ENCODE measurements at places on chromosomes 1 and 21.

DNA sequence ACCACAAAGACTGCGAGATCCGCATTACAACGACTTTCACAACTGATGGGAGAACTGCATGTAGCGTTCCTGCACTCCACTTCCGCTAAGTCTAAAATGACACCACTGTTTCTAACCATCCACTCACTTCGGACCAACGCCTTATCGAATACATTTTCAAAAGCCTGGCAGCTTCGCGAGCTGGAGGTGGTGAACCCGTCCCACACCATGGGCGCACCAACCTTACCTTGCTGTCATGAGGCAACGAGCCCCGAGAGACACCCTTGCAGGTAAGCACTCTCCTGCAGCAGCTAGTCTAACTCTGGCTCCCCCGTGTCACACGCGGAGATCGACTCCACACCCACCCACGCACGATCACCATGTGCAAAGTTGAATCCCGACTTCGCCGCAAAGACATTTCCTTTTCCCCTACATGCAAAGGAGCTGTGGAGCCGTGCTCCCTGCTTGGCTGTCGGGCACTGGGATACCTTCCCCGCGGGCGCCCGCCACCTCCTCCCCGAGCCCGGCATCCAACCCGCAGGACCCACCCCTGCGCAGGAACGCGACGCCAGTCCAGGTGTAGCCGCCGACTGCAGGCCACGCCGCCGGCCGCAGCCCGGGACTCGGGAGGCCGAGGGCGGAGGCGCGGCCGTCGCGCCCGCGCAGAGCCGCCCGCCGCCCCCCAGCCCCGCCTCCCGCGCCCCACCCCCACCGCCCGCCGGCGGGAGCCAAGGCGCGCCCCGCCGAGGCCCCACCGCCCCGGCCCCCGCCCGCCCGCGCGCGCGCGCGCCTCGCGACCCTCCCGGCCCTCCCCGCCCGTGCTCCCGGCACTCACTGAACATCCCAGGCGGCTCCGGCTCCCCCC is 629 bp downstream of the TAF5L start:
- peak; percentile 68 for DNase-seq

DNA sequence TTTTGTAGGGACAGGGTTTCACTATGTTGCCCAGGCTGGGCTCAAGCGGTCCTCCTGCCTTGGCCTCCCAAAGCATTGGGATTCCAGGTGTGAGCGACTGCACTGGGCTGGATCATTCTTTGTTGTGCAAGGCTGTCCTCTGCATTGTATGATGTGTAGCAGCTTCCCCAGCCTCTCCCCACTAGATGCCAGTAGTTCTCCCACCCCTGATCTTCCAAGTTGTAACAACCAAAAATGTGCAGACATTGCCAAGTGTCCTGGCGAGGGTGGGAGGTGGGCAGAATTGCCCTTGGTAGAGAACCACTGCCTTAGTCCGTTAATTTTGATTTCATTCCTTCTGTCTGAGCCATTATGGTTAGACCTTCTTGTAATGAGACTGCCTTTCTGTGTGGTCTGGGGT is 7.2 kb downstream of the GALNT2 start:
- DNase-seq = no peak

DNA sequence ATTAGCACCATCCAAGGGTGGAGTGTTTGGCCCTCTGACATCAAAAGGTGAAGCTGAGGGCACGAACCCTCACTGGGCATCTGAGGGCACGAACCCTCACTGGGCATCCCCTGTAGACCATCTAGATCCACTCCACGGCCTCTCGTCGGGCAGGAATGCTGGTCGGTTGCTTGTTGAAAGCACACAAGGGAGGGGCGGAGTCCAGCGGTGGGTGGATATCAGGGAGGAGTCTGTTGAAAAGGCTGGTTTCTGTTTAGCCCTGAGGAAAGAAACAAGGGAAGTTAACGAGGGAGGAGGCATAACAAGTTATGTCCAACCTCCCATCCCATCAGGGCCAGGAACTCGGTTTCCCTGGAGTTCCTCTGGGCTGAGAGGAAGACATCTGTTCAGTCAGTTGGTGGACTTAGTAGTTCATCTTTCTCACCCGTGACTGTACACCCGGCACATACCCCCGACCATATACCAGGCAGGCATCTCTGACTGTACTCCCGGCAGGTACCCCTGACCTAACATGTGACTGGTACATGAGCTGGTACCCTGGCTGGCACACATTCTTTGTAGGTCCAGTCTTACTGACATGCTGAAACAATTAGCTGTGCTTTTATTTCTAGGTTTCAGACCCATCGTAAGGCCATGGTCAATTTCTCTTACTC is 32.1 kb upstream of the PDE9A start:
- DNase-seq = peak; percentile 62

DNA sequence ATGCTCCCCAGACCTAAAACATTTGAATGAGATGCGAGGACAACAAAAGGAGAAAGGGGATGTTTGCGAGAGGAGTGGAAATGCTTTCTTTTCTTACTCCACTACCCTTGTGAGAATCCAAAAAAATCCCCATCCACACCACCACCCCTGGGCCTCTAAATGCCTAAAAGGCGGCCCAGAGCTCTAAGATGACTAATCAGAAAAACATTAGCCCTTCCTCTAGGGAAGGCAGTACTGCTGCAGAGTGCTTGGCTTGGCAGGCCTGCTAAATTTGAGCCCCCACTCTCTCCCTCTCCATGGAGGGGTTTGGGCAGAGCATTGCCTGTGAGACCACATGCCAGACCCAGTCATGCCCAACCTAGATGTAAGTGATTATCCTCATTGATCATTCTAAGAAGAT is 347.9 kb downstream of the USH2A start:
- no peak for DNase-seq

DNA sequence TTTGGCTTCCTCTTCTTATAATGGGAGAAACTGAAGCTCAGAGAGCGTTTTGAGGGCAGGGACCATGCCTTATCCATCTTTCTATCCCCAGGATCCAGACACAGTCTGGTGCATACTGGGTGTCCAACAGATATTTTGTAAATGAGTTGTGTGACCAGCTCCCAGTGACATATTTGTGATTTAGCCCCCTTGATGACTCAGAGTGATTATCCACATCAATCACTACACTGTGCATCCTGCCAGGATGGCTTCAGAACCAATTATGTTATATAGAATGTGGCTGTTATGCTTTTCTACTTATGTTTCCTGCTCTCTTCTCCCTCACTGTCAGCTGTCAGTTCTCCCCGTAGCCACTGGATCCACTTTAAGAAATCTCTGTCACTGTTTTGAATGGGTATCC is 11.3 kb downstream of the OLFML3 start:
- DNase-seq = no peak

- DNase-seq = peak; percentile 34
These were observed 7.5 kb downstream of the PTPRU start for GRCh38 chr1:29243871-29244200.

DNA sequence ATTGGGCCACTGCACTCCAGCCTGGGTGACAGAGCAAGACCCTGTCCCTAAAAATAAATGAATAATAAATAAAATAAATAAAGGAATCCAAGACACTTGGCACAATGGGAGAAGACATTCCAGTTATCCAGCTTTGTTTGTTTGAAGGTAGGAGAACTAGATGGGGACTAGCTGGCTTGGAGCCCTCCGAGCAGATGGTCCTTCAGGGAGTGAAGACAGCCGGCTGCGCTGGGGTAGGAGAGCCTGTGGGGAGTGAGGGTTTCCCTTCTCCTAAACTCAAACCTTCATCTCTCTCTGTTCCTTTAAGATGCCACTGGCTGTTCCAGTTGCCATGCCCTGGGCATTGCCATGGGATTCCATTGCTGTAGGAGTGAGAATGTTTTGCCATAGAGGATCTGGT is 120.6 kb downstream of the NAV1 start:
- no peak for DNase-seq

- DNase-seq = peak; percentile 68
These were observed 90.0 kb upstream of the CAMK1G start for GRCh38 chr1:209493559-209493958.

GRCh38 chr1:231931846-231932454 is 305.4 kb downstream of the DISC1 start:
- DNase-seq = no peak

DNA sequence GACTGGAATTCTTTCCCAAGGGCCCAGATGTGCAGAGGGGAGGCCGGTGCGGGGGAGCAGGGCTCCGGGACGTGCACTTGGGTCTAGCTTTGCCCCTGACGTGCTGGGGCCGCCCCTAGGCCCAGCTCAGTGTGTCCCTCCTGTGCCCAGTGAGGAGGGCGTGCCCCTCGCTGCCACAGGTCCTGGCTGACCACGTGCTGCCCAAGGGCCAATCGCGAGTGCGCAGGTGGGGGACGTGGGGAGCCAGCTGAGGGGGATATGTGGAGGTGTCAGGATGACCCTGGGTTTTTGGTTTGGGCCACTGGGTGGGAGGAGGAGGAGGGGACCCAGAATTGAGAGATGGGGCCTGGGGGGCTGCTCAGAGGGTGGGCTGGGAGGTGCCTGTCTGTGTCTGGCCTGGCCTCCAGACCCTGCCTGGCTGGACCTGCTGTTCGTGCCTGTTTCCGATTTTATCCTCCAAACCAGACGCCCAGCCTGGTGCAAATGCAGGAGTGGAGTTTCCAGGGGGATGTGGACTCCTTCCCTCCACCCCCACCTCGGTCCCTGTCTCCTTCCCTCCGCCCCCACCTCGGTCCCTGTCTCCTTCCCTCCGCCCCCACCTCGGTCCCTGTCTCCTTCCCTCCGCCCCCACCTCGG is 6.1 kb upstream of the RNF223 start:
- peak; percentile 89 for DNase-seq

DNA sequence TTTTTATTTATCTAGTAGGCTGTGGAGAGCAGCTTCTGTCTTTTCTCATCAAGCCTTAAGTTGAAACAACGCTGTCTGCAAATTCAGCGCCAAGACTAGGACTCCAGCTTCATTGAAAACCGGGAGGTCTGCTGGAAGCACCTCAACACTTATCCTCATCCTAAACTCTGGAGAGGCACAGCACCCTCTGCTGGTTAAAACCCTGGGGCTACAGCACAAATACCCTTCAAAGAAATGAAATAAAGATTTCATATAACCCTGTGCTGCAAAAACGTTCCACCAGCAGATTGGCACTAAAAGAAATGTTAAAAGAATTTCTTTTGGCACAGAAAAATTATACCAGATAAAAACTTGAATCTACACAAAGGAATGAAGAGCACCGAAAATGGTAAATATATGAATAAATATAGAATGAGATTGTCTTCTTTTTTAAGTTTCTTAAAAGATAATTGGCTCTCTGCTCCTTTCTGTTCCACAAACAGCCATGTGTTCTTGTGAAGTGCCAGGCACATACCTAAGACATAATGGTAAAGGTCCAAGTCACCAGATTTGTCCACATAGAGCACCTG is 227.7 kb upstream of the SAMSN1 start:
- peak; percentile 69 for DNase-seq

DNA sequence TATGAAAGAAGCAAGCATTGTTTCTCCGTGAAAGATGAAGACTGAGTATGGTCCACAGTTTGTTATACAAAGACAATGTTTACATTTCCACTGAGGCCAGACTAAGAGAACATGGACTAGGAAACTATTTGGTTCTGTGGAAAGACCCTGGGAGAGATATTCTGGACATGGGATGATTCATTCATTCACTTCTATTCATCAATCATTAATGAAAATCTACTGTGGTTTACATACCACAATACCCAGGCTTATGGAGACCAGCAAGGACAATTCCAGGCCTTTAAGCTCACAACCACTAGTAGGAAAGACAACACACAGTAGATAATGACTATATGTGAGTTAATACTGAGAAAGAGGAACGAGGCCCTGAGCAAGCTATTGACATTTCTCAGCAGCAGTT is 125.4 kb downstream of the TBX15 start:
- no peak for DNase-seq

DNA sequence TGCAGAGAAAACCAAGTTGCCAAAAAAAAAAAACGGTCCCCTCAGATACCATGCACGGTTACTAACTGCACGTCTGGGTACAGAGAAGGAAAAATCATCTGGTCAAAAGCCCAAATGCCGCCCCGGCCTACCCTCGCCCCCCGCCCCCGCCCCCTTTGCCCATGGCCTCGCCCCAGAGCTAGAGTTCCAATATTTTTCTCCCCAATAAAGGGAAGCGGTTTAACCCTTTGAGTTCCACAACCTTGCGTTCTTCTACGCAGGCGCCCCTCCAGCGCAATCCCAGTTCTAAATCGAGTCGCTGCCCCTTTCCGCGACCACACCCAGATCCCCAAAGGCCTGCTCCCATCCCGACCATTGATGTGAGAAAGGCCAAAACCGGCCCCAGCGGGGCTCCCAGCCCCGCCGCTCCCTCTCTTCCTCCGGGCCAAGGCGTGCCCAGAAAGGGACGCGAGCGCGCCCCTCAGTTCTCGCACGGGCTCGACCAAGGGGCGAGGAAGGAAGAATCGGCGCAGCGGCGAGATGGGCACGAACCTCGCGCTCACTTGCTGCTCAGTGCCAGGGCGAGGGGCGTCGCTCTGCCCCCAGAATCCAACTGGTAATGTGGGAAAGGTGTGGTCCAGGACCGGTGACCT is 797 bp downstream of the WDR47 start:
- peak; percentile 67 for DNase-seq

All from stomach (tissue), 19 donors.